ENCODE measurements at places on chromosomes 2 and 18.

DNA sequence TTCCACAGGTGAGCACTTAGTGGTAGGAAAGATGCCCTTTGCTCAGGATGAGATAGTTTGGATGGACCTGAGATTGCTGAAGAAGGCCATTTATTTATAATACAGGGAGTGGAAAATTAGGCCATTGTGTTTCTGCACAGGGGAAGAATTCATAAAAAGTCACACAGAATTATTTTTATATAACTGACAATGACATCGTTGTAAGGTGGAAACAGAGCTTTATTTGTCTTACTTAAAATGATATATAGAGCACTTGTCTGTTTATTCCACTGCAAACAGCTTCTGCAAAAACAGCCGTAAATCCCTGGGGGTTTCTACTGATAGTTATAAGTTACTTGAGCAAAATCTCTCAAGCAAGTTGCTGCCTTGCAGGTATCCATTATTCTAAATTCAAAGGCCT lies 158.1 kb upstream of the ZNF521 start:
- no peak for DNase-seq

GRCh38 chr2:172311921-172312345 lies 115.5 kb upstream of the ITGA6 start:
- DNase-seq, result no peak

- no peak for DNase-seq
These were observed 267.6 kb downstream of the TMX3 start for GRCh38 chr18:68447286-68447685.

DNA sequence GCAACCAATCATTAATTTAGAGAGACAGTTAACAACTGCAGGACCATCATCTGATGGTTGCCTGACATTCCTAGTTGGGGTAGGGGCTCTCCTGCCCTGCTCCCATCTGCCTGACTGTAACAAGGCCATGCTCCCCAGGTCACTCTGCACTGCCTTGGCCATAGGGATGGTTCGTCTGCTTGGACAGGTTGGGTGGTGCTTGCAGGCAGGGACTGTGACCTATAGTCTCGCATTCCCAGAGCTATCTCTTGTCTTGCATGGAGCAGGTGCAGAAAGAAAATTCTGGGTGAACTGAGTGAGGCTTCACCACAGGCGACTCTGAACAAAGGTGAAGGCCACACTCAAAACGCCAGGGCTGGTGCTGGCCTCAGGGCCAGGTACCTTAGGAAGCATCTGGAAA lies 64.7 kb downstream of the EMILIN2 start:
- no peak for DNase-seq

- no peak for DNase-seq
These were observed 177.8 kb upstream of the SCN7A start for GRCh38 chr2:166671801-166672200.

DNA sequence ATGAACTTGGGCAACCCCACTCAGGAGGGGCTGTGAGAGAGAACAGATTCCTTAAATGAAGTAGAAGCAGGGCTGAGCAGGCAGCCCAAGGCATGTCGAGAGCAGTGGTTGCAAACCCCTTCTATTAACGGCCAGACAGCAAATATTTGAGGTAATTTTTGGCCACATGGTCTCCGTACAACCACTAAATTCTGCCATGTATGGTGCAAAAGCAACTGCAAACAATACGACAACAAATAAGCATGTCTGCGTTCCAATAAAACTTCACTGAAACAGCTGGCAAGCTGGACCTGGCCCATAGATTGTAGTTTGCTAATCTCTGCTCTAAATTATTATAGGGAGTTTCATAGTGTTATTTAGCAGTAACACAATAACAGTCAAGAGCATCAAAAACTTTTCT lies 217.0 kb upstream of the ZNF521 start:
- DNase-seq, result no peak

- no peak for DNase-seq
These were observed 99.9 kb upstream of the CRACDL start for GRCh38 chr2:99035920-99036319.

DNA sequence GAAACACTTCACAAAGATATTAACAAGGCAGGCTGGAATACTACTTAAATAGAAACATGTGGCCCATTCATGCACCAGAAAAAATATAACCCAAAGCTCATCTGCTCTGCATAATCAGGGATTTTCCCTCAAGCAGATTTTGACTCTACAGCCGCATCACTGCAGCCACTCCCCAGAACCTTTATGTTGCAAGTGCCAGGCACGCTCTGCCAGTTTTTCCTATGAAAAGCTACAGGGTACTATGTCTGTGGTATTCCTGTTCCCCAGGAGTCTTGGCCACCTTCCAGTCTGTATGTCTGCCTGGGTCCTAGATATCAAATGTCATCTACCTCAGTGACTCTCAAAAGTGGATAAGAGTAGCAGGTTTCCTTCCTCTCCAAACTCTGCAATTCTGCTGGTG lies 3.8 kb downstream of the COA5 start:
- no peak for DNase-seq

DNA sequence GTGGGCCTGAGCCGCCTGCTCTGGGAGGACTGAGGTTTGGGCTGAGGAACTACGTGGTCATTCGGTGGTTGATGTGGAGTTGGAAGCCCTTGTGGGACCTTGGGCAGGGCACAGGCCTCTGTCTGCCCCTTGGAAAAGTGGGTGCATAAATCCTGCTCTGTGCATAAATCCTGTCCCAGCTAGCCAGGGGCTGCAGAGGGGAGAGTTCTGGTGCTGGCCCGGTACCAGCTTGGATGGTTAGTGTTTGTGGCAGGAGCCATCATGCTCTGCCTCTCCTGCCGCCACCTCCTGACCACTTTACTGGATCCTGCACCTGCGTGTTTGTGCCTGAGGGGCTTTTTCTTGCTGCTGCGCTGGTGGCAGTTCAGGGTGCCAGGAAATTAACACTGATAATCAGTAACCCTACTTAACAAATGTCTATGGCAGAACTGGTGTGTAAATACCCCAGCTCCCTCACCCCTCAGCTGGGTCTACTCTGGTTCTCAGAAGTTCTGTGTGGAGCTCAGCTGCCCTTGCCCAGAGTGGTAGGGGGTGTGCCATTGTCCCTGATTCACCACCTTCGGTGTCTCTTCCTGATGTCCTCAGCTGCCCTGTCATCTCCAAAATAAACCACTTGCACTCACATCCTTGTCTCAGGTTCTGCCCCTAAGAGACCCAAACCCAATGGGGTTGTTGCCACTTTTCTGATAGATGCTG lies 156.8 kb downstream of the GLI2 start:
- DNase-seq, result no peak

GRCh38 chr2:170212625-170213280 lies 34.8 kb downstream of the MYO3B start:
- no peak for DNase-seq
